ENCODE measurements at places on chromosomes 5 and 9. TPM values are rescaled to one million over a fixed set of nuclear protein-coding genes. Genes with fewer than 3 reads are reported as not detected.

SURF2 gene
- total RNA-seq, result 16.0 TPM

GLRA1 gene
- total RNA-seq, result not detected

CTSL gene
- total RNA-seq, result 3.4 TPM

MAMDC2 gene
- total RNA-seq, result not detected

- H3K4me1 ChIP-seq, result peaks cover 10% of the 10 kb centered on the region
- no peak for DNase-seq
- no peak overlapping the region for H3K4me3 ChIP-seq
- peaks cover 10% of the 10 kb centered on the region for H3K36me3 ChIP-seq
- no peaks in the 10 kb centered on the region for H3K27me3 ChIP-seq
- no peak overlapping the region for H3K27ac ChIP-seq
Measured at GRCh38 chr9:112839331-112839730, 51.3 kb downstream of the SLC46A2 start.

DNA sequence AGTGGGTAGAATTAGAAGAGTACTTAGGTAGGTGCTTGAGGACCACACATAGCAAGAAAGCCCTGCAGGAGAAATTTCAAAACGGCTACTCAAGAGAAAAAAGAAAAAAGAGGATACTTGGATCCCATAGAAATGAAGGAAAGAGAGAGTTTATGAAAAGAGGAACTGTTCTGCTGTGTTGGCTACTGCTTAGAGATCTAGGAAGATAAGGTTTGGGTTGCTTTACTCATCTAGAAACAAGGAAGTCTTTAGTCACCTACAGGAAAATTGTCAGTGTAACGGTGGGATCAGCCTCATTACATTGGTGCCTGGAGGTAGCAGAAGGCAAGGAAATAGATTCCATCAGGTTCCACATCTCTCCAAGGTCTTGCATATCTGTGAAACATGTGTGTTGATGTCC lies 14.8 kb upstream of the C5orf46 start:
- H3K27ac ChIP-seq, result no peak overlapping the region
- peaks cover 13% of the 10 kb centered on the region for H3K27me3 ChIP-seq
- H3K4me3 ChIP-seq, result no peak overlapping the region
- no peaks in the 10 kb centered on the region for H3K36me3 ChIP-seq
- H3K4me1 ChIP-seq, result no peaks in the 10 kb centered on the region

- H3K36me3 ChIP-seq, result no peaks in the 10 kb centered on the region
- H3K27me3 ChIP-seq, result peaks cover 19% of the 10 kb centered on the region
- peak within 1 kb of the TSS; percentile 77 for H3K4me3 ChIP-seq
- H3K27ac ChIP-seq, result no peak within 1 kb of the TSS
- DNase-seq, result peak; percentile 68
- peaks cover 4% of the 10 kb centered on the region for H3K4me1 ChIP-seq
Measured at GRCh38 chr9:134641173-134641989, at the start of gene COL5A1. TSS of gene COL5A1 (plus strand) at chr9:134641803. CDS start at chr9:134642188, 385 bp downstream.

DNA sequence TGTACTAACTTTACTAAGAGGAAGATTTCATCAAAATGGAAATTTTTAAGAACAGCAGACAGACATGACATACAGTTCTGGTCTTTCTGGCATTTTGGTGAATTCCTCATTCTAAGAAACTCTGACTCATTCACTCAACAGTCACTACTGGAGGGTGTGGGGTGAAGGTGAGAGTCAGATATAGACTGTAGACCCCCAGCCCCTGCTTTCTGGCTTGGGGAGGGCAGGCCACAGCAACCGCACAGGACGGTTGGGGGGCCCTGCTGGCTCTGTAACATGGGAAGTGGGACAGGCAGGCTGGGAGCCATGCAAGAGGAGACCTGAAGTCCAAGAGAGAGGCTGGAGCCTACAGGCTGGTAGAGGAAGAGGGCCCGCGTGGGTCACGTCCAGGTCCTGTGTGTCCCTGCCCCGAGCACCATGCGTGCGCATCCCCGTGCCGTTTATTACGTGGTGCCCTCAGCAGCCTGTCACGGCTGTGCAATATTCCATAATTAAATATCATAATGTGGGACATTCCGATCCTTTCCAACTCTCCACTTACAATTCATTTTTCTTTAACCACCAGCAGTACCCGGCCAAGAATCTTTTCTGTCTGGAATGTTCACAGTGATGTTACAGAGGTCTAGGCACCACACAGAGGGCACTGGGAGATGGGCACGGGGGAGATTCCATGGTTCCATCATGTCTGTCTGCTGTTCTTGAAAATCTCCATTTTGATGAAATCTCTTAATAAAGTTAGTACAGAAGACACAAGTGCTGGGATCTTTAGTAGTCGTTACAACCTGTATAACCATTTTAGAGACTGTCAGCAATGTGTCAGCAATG lies 75.5 kb downstream of the SEMA4D start:
- H3K4me1 ChIP-seq, result peaks cover 85% of the 10 kb centered on the region
- H3K36me3 ChIP-seq, result peaks cover 6% of the 10 kb centered on the region
- H3K4me3 ChIP-seq, result peak overlapping the region; percentile 67
- DNase-seq, result no peak
- H3K27me3 ChIP-seq, result no peaks in the 10 kb centered on the region

DNA sequence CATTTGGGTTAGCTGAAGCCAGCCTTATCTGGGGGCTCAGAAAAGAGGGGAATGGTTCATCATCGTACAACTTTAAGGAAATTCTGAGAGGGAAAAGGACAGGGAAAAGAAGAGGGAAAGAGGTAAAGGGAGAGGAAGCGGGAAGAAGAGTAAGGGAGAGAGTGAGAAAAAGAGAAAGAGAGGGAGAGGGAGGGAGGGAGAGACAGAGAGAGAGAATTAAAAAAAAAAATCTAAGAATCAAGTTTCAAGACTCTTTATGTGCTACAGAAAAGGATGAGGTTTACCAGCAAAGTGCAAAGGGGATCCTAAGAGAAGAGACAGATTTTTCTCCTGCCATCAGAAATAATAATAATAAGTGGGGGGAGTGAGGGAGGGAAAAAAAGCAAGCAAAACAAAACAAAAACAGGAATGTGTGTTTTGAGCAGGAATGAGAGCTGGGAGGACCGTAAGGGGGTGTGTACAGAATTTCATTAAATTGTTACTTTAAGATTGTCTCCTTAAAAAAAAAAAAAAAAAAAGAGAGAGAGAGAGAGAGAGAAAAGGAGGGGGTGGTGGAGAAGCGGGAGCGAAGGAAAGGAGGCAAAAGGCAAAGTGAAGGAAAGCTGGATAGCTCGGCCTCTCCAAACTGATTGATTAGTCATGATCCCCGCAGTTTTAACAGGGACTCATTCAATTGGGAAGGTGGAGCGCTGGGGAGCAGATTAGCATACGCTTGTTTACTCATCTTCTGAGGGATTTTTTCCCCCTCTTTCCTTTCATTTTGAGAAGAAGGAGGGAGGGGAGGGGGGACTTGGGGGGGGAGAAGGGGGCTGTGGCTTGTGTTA lies 438 bp upstream of the PAPPA start:
- DNase-seq, result no peak
- H3K27me3 ChIP-seq, result peaks cover 72% of the 10 kb centered on the region
- peak overlapping the region; percentile 9 for H3K4me3 ChIP-seq
- no peaks in the 10 kb centered on the region for H3K36me3 ChIP-seq

Measured in T-helper 17 cell (primary cell).